Esophagus (tissue), 2 donors: ENCODE measurements at places on chromosomes 5 and 9. TPM values are rescaled to one million over a fixed set of nuclear protein-coding genes. Genes with fewer than 3 reads are reported as not detected.

The PDCD1LG2 gene
- 0.19 TPM for polyA plus RNA-seq

The SHLD3 gene
- 1.4 TPM for polyA plus RNA-seq

The F2RL1 gene
- 2.7 TPM for polyA plus RNA-seq

The IFNK gene
- not detected for polyA plus RNA-seq

The S1PR3 gene
- 3.2 TPM for polyA plus RNA-seq

The INSL6 gene
- polyA plus RNA-seq = not detected

The RCL1 gene
- 8.5 TPM for polyA plus RNA-seq

The SAPCD2 gene
- 9.0 TPM for polyA plus RNA-seq

The PCDHB12 gene
- polyA plus RNA-seq = 0.08 TPM

The IL5 gene
- polyA plus RNA-seq = not detected

The TERT gene
- 0.13 TPM for polyA plus RNA-seq

The UCK1 gene
- 17.3 TPM for polyA plus RNA-seq

The TXNDC8 gene
- not detected for polyA plus RNA-seq

The GABRB2 gene
- 0.02 TPM for polyA plus RNA-seq

The OTP gene
- not detected for polyA plus RNA-seq

The SH2D3C gene
- polyA plus RNA-seq = 2.8 TPM

The FCN2 gene
- 0.16 TPM for polyA plus RNA-seq

The FOXD1 gene
- 0.31 TPM for polyA plus RNA-seq

The PANK3 gene
- 3.7 TPM for polyA plus RNA-seq

The CNTLN gene
- 1.3 TPM for polyA plus RNA-seq

The EDIL3 gene
- 2.7 TPM for polyA plus RNA-seq

The SLC36A2 gene
- not detected for polyA plus RNA-seq

The NFIB gene
- polyA plus RNA-seq = 4.0 TPM

The BICD2 gene
- polyA plus RNA-seq = 30.9 TPM

The PLCXD3 gene
- 0.10 TPM for polyA plus RNA-seq
